ENCODE measurements at places on chromosomes 1 and 21.

- no peak for DNase-seq
- H3K36me3 ChIP-seq = no peaks in the 10 kb centered on the region
- H3K27me3 ChIP-seq = no peaks in the 10 kb centered on the region
- no peak overlapping the region for H3K27ac ChIP-seq
- H3K4me3 ChIP-seq = no peak overlapping the region
- no peaks in the 10 kb centered on the region for H3K4me1 ChIP-seq
Measured at GRCh38 chr1:240151136-240151735, 59.6 kb downstream of the FMN2 start.

GRCh38 chr1:167746013-167746672 is 24.4 kb downstream of the MPZL1 start:
- no peaks in the 10 kb centered on the region for H3K27me3 ChIP-seq
- H3K4me1 ChIP-seq = peaks cover 18% of the 10 kb centered on the region
- no peak overlapping the region for H3K4me3 ChIP-seq
- H3K27ac ChIP-seq = no peak overlapping the region
- DNase-seq = no peak
- no peaks in the 10 kb centered on the region for H3K36me3 ChIP-seq

DNA sequence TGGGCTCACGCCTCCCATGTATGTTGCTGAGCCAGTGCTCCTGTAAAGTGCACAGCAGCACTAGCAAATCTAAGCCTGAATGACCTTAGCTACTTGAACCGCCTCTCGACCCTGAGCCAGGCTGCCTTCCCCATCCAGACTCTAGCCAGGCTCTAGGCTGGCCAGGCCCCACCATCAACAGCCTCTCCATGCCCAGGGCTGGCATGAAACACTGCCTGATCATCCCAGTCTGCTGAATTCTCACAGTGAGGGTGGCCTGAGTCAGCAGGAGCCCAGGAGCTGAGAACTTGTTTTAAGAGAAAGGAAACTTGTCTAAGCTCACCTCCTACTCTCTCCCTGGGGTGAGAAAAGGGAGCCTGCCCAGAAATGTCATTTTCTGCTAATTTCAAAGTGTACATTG is 733.3 kb downstream of the PTPRU start:
- no peak for DNase-seq
- no peaks in the 10 kb centered on the region for H3K36me3 ChIP-seq
- H3K27ac ChIP-seq = no peak overlapping the region
- peaks cover 28% of the 10 kb centered on the region for H3K27me3 ChIP-seq
- peaks cover 14% of the 10 kb centered on the region for H3K4me1 ChIP-seq
- no peak overlapping the region for H3K4me3 ChIP-seq

DNA sequence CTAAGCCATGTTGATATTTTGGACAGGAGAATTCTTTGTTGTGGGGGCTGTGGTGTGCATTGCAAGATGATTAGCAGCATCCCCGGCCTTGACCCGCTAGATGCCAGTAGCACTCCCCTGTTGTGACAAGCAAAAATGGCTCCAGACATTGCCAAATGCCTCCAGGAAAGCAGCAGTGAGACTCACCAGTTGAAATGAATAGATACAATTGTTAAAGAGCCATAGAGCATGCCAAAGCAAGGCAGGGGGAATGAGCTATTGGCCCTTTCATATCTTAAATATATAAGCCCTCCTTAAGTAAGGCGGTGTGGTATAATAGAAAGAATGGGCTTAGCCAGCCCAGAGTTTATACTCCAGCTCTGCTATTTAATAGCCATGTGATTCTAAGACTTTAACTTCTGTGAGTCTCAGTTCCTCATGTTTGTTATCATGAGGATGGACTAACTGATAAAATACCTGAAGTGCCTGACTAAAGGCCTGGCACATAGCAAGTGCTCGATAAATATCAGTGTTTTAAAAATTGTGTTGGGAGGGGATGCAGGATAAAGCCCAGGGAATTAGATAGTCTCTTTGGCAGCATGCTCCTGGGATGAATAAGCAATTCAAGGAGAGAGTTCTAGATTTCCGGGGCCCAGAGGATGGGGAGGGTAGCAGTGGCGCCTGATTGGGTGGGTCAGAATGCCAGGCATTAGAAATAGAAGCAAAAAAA is 21.1 kb upstream of the RGS4 start:
- H3K4me1 ChIP-seq = no peaks in the 10 kb centered on the region
- H3K4me3 ChIP-seq = no peak overlapping the region
- no peak for DNase-seq
- H3K36me3 ChIP-seq = no peaks in the 10 kb centered on the region

- no peaks in the 10 kb centered on the region for H3K36me3 ChIP-seq
- H3K27me3 ChIP-seq = no peaks in the 10 kb centered on the region
- DNase-seq = no peak
- no peak overlapping the region for H3K4me3 ChIP-seq
Measured at GRCh38 chr1:91610102-91610501, 109.5 kb downstream of the CDC7 start.

DNA sequence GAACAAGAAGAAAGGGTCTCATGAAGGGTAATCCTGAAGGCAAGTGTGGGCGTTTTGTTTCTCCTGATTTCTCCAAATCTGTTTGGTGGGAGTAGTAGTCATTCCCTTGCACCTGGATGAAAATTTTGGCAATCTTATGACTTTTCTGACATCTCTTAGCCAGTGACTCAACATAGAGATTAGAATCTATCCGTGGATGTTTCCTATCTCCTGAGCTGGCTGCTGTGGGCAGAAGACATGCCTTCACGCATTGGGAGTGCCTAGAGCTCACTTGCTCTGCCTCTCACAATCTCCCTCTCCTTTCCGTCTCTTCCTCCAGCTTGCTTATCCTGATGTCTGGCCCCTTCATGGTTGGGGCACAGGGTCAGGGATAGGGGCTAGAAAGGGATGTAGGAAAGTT is 174.2 kb upstream of the NFIA start:
- H3K27me3 ChIP-seq = peaks cover 3% of the 10 kb centered on the region
- no peaks in the 10 kb centered on the region for H3K4me1 ChIP-seq
- DNase-seq = no peak
- H3K27ac ChIP-seq = no peak overlapping the region
- H3K4me3 ChIP-seq = no peak overlapping the region

Measured in activated T-cell treated with anti-CD3 and anti-CD28 coated beads, Interleukin-2, amount 50 U/mL, for 72 hours (primary cell).